ENCODE measurements at places on chromosomes 5 and 9.

DNA sequence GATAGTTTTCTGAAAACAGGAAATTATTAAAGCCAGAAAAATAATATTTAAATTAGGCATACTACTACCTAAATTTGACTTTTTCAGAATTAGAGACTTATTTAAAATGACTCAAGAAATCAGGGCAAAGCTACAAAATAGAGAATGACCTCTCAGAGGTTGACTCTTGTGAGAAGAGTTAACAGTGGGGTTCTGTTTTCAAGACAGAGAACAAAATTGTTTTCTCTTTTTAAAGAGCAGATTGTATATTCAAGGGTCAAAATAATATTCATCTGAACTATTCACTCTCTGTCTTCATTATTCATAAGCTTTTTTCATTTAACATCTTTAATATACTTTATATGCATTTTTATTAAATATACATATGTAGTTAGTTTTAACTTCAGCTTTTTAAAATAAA is 21.9 kb upstream of the AUH start:
- H3K27me3 ChIP-seq: no peaks in the 10 kb centered on the region
- H3K27ac ChIP-seq: no peak overlapping the region
- peaks cover 17% of the 10 kb centered on the region for H3K4me1 ChIP-seq

DNA sequence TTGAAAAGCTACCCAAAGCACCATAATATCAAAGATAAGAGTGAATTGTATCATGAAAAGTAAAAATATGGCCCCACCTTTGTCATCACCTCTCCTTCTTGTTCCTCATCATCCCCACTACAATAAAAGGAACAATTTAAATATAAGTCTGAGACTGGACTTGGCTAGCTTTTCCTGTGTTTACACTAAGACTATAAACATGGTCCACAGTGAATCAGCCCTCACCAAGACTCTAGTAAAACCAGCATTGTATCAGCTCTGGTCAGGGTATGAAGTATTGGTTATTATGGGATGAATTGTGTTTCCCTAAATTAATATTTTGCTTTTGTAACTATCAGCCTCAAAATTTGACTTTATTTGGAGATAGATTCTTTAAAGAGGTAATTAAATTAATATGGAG is 105.4 kb downstream of the SLC25A46 start:
- no peak for DNase-seq
- H3K4me3 ChIP-seq: no peak overlapping the region
- no peaks in the 10 kb centered on the region for H3K36me3 ChIP-seq
- no peaks in the 10 kb centered on the region for H3K27me3 ChIP-seq
- no peak overlapping the region for H3K27ac ChIP-seq
- no peaks in the 10 kb centered on the region for H3K4me1 ChIP-seq

- H3K4me1 ChIP-seq: peaks cover 6% of the 10 kb centered on the region
- H3K4me3 ChIP-seq: no peak overlapping the region
- H3K36me3 ChIP-seq: no peaks in the 10 kb centered on the region
- no peak overlapping the region for H3K27ac ChIP-seq
- no peak for DNase-seq
- H3K27me3 ChIP-seq: no peaks in the 10 kb centered on the region
Measured at GRCh38 chr5:11050596-11051304, 289.7 kb upstream of the DAP start.

- DNase-seq: no peak
- no peaks in the 10 kb centered on the region for H3K27me3 ChIP-seq
- H3K4me3 ChIP-seq: no peak overlapping the region
- no peaks in the 10 kb centered on the region for H3K4me1 ChIP-seq
- no peak overlapping the region for H3K27ac ChIP-seq
Measured at GRCh38 chr9:114029311-114030170, 48.6 kb downstream of the AMBP start.

- H3K36me3 ChIP-seq: no peaks in the 10 kb centered on the region
- H3K27ac ChIP-seq: no peak overlapping the region
- H3K4me3 ChIP-seq: no peak overlapping the region
- no peak for DNase-seq
- no peaks in the 10 kb centered on the region for H3K4me1 ChIP-seq
- H3K27me3 ChIP-seq: peaks cover 18% of the 10 kb centered on the region
Measured at GRCh38 chr9:69816735-69817134, 3.9 kb upstream of the CFAP95 start.

DNA sequence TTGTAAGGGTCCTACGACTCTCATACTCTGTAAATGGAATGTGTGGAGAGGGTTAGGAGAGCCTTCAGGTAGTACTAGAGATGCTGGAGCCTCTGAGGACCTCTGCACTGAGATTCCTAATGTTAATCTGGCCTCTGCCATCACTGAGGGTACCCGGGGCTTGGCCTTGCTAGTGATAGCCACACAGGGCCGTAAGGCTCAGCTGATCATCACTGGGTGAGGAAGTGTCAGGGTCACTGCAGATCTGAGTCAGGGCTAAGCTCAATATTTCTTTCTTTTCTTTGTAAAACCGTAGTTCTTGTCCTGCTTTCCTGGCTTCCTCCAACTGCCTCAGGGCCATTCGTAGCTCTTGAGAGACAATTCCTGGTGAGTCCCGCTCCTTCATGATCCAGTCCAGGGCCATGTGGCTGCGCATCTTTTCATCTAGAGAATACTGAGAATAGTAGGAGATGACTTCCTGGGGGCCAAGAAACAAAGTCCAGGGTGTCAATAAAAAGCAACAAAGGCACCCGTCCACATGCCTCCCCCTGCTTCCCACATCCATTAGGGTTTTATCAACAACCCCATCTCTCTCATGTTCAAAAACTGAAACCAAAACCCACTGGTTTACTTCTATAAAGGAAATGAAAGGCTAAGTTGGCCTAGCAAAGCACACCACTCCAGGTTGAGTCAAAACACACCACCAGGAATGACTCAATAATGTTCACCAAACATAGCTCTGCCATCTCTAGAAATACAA is 47.7 kb downstream of the LIX1 start:
- H3K27me3 ChIP-seq: no peaks in the 10 kb centered on the region
- H3K36me3 ChIP-seq: no peaks in the 10 kb centered on the region
- no peaks in the 10 kb centered on the region for H3K4me1 ChIP-seq
- no peak for DNase-seq
- H3K4me3 ChIP-seq: no peak overlapping the region
- no peak overlapping the region for H3K27ac ChIP-seq

DNA sequence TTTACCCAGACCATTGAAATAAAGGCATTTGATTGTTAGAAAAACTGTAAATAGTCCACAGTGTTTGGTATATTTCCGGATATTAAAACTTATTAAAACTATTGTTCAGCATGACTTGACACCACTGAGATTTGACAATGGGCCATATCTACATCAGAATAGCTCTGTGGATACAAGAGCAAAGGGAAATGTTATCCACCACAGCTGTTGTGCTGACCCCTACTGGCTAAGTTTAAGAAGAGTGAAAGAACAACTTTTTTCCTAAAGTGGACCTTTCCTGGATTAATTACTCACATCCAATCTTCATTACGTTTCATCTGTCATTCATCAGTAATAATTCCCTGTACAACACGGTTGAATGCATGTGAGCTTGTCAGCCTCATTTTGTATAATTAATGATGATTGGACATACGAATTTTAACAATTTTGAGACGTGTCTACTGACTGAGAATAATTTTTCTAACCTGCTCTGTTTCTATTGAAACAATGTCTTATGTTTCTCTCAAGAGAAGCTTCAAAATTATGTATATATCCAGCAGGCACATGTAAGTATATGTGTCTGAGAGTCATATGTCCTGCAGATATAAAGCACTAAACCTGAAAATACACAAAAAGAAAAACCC is 1952.6 kb downstream of the MAT2B start:
- no peak overlapping the region for H3K4me3 ChIP-seq
- no peaks in the 10 kb centered on the region for H3K36me3 ChIP-seq
- H3K27me3 ChIP-seq: no peaks in the 10 kb centered on the region
- DNase-seq: no peak
- no peaks in the 10 kb centered on the region for H3K4me1 ChIP-seq

DNA sequence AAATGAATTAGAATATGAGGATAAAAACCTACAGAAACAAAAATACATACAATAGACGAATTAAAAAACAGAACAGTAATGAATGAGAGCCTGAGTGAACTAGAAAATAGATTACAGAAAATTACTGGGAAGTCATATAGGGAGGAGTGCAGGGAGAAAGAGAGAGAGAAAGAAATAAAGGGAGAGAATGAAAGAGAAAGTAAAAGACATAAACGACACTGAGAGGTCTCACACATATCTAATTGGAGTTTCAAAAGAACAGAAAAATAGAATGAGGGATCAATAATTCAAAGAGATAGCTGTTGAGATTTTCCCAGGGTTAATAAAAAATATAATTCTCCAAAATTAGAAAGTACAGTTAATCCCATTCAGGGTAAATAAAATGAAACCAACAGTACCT is 156.4 kb upstream of the FTMT start:
- no peaks in the 10 kb centered on the region for H3K27me3 ChIP-seq
- no peak overlapping the region for H3K4me3 ChIP-seq
- H3K27ac ChIP-seq: no peak overlapping the region
- peaks cover 22% of the 10 kb centered on the region for H3K4me1 ChIP-seq
- DNase-seq: no peak
- H3K36me3 ChIP-seq: no peaks in the 10 kb centered on the region

GRCh38 chr9:32350682-32351081 is 33.8 kb upstream of the ACO1 start:
- H3K27me3 ChIP-seq: no peaks in the 10 kb centered on the region
- no peak overlapping the region for H3K27ac ChIP-seq
- H3K4me3 ChIP-seq: no peak overlapping the region
- H3K4me1 ChIP-seq: no peaks in the 10 kb centered on the region
- DNase-seq: peak; percentile 20

- no peaks in the 10 kb centered on the region for H3K4me1 ChIP-seq
- H3K36me3 ChIP-seq: no peaks in the 10 kb centered on the region
- H3K4me3 ChIP-seq: no peak overlapping the region
- no peak for DNase-seq
- H3K27me3 ChIP-seq: no peaks in the 10 kb centered on the region
Measured at GRCh38 chr9:10079284-10079964, 533.4 kb downstream of the PTPRD start.

DNA sequence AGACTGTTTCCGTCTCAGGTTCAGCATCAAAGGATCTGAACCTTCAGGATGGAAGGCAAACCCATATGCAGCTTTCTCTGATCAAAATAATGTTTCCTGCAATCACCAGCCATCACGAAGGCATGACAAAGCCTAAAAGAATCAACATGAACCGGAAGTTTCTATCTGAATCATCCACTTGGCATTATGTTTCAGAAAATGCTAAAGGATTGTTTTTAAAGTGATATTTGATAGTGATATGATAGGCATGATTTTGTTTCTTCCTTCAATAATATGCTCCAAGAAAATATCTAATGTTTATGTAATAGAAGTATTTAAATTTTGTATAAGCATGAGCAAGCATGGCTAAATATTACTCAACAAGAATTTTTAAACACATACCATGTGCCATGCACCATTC is 219.6 kb downstream of the PLK2 start:
- H3K36me3 ChIP-seq: no peaks in the 10 kb centered on the region
- no peaks in the 10 kb centered on the region for H3K27me3 ChIP-seq
- no peak for DNase-seq

DNA sequence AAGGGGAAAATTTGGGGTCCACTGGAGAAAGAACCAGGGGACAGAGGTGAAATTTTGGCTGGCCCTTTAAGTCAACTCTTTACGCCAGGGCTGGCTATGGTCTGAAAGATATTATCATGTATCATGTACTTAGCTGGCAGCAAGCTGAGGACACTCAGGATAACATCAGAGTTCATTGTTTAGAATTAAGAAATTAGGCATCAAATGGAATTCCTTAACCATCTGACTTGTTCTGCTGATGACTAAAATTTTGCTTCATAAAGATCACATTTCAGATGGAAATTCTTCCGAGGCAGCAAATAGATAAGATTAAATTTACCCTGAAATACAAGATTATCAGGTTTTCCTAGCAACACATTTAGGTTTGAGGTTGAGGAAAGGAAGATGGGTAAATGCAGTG is 269.4 kb upstream of the KLF9 start:
- no peak overlapping the region for H3K4me3 ChIP-seq
- no peak overlapping the region for H3K27ac ChIP-seq
- no peaks in the 10 kb centered on the region for H3K36me3 ChIP-seq
- H3K4me1 ChIP-seq: peaks cover 8% of the 10 kb centered on the region
- H3K27me3 ChIP-seq: no peaks in the 10 kb centered on the region

GRCh38 chr9:13189362-13189761 is 90.1 kb downstream of the MPDZ start:
- no peak for DNase-seq
- H3K36me3 ChIP-seq: 0 out of 3 replicates have a peak, but pooled peaks cover 7% of the 10 kb centered on the region
- no peaks in the 10 kb centered on the region for H3K4me1 ChIP-seq
- H3K27ac ChIP-seq: no peak overlapping the region
- H3K4me3 ChIP-seq: no peak overlapping the region

DNA sequence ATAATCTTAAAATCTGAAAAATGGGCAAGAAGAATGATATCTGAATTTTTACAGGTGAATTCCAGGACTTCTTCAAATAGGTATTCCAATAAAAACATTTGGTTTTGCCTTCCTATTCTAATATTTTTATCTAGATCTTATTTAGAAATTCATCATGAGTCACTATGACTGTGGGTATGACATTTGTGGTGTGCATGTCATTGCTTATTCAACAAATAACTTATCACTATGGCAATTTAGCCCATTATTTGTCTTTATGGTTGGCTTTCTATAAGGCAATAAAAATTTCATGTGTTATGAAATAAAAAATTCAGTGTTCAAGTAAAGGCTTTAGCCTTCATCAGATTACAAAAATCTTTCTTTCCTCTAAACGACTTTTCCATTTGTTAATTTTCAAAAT is 1139.6 kb upstream of the NUDT12 start:
- H3K4me1 ChIP-seq: no peaks in the 10 kb centered on the region
- H3K36me3 ChIP-seq: no peaks in the 10 kb centered on the region
- H3K27ac ChIP-seq: no peak overlapping the region
- H3K27me3 ChIP-seq: no peaks in the 10 kb centered on the region

- H3K4me1 ChIP-seq: no peaks in the 10 kb centered on the region
- DNase-seq: no peak
- H3K27me3 ChIP-seq: peaks cover 9% of the 10 kb centered on the region
Measured at GRCh38 chr5:2867373-2867933, 116.0 kb upstream of the IRX2 start.

GRCh38 chr5:150335778-150336177 is 21.7 kb upstream of the TCOF1 start:
- peaks cover 25% of the 10 kb centered on the region for H3K27me3 ChIP-seq
- H3K4me3 ChIP-seq: no peak overlapping the region
- H3K36me3 ChIP-seq: no peaks in the 10 kb centered on the region
- H3K27ac ChIP-seq: no peak overlapping the region

GRCh38 chr5:40405230-40405629 is 274.5 kb upstream of the PTGER4 start:
- no peak for DNase-seq
- no peak overlapping the region for H3K27ac ChIP-seq
- H3K36me3 ChIP-seq: no peaks in the 10 kb centered on the region
- no peaks in the 10 kb centered on the region for H3K27me3 ChIP-seq
- no peak overlapping the region for H3K4me3 ChIP-seq
- H3K4me1 ChIP-seq: peaks cover 27% of the 10 kb centered on the region

DNA sequence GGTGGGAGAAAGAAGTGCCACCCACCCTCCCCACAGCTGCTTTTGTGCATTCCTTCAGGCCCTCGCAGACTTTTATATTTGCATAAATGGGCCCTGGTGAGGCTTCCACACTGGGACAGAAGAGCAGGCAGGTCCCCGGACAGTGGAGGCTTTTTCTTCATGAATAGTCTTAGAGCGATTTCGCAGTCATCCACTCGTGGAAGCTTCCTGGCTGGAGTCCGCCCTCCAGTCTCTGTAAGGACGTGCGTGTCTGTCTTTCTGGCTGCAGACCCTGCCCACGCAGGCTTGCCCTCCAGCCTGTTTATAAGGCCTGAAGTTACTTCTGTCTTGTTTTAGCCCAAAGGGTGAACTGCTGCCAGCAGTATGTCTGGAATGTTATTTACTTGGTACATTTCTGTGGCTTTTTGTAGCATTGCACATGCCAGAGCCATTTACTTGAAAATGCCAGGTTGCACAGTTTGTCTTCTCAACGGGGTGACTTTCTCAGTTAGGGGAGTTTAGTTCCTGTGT is 195.7 kb downstream of the AOPEP start:
- H3K36me3 ChIP-seq: no peaks in the 10 kb centered on the region
- no peak overlapping the region for H3K4me3 ChIP-seq
- H3K4me1 ChIP-seq: peaks cover 91% of the 10 kb centered on the region
- peak overlapping the region; percentile 84 for H3K27ac ChIP-seq
- DNase-seq: peak; percentile 91

All from HepG2 (cell line).